Activated CD4-positive, CD25-positive, alpha-beta regulatory T cell treated with anti-CD3 and anti-CD28 coated beads, Interleukin-2, amount 50 U/mL, for 72 hours (primary cell): ENCODE measurements at places on chromosomes 6 and 20.

DNA sequence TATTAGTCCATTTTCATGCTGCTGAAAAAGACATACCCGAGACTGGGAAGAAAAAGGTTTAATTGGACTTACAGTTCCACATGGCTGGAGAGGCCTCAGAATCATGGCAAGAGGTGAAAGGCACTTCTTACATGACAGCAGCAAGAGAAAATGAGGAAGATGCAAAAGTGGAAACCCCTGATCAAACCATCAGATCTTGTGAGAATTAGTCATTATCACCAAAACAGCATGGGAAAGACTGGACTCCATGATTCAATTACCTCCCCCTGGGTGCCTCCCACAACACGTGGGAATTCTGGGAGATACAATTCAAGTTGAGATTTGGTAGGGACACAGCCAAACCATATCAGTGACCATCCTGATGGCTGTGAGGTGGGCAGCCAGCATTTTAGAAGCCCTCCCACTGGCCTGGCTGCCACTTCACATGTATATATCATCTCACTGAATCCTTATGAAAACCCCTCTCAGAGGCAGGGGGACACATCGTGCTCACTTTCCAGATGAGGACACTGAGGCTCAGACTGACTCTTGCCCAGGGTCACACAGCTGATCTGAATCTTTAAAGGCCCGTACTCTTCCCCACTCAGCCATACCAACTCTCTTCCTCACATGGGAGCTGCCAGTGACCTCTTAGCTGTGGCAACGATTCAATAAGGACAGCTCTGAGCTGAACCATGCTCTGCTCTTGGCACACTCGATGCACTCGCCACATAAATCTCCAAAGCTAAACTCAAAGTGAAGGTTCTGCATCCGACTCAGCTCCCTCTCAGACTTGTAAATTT is 25.7 kb downstream of the BMP7 start:
- no peak for DNase-seq

DNA sequence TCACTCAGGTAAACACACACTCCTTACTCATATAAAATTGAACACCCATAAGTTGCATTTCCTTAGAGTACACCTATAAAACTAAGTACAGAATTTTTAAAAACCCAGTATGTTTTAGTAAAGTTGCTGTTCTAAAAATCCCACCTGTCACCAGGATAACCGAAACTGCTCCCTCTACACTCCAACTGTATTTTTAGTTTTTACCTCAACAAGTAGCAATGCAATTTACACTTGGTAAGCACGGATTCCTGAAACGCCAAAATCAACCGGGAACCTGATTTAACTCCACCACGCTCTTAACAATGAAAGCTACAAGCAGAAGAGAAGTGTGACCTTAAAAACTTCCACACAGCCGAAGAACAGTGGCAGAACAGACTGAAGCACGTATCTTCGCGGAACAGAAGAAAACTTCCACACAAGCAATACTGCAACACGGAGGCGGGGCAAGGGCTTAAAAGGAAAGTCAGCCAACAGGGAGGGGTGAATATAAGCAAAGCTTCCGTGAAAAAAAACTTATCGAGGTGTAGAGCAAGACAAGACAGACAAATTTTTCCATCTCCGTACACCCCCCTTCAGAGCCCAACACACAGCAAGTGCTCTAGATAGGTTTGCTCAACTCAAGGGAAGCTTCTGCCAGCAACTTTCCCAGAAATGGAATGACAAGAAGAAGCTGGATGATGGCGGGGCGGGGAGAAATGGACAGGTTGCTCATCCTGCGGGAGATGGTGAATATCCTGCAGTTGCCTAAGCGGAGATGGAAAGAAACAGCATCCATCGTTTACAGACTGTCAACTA is 1.4 kb downstream of the STAU1 start:
- DNase-seq: peak; percentile 39

GRCh38 chr6:88629838-88630494 is 333.5 kb downstream of the RNGTT start:
- DNase-seq: no peak

GRCh38 chr6:112881828-112882780 is 535.0 kb downstream of the RFPL4B start:
- DNase-seq: no peak

- no peak for DNase-seq
These were observed 32.3 kb upstream of the LGSN start for GRCh38 chr6:63352069-63352543.

DNA sequence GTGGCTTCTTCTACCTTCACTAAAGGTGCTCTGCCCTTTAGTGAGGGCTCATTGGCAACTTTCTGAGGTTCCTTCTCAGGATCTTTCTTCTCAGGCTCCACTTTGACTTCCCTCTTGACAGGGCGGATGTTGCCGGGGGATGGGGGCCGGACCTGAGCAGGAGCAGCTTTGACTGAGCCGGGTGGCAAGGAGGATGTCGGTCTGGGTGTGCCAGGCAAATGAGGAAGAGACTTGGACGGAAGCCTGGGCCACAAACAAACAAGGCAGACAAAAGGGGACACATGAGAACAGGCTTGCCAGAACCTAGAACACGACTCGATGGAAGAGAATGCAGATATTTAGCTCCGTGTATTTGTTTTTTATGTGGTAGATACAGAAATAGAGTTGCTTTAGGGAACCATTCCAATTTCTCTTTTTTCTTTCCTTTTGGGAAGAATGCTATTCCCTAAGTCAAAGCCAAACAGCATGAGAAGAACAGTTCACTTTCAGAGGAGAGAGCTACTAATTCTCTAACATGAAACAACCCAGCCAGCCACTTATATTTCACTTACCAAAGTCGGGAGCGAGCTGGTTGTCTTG is 76.2 kb upstream of the BCLAF1 start:
- no peak for DNase-seq

DNA sequence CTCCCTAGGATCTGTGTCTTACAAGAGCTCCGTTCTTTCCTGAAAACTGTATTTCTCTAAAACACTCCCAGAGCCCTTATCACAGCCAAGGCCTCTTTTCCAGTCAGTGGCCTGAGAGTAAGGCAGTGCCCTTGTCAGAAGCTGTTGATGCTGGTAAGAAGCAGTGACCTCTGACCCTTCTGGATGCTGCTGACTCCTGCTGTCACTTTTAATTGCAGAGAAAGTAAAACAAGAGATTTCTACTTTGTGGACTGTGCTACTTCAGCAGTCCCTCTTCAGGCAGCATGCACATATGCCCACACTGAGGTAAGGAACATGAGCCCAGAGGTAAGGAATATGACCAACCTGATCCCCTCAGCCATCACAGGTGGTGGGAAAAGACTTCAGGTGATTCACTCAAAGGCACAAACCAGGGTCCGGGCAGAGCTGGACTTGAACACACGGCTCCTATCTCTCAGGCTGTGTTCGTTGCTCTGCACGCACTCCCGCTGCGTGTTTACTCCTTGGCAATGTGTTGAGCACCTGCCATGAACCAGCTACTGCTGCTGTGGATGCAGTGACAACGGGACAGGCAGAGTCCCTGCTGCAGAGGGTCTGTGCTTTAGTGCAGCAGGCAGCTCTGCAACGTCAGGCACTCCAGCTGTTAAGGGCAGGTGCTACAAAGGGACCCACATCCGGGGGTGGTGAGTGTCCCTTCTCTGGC is 201.9 kb upstream of the CST7 start:
- no peak for DNase-seq

- DNase-seq: no peak
These were observed 30.9 kb downstream of the ELOVL5 start for GRCh38 chr6:53317861-53318260.

DNA sequence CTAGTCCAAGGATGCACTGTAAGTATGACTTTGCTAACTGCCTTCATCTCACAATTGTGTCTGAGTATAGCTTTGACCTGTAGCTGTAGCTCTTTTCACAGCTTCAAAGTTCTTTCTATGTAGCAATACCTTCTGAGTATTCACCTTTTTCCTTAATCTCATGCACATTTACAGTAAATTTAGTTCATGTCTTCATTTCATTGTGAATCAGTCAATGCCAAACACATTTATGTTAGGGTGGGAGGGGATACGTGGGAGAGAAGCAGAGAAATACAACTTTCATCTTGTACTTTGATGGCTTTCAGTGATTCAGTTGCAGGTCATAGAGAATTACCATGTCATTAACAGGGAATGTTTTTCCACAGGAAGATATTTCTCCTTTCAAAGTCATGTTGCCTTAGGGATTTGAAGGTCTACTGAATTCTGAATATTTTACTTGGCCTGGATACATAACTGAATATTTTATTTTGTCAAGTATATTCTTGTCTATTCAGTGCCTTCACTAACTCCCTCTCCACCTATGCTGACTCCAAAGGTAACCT is 119.2 kb downstream of the TINAG start:
- no peak for DNase-seq

DNA sequence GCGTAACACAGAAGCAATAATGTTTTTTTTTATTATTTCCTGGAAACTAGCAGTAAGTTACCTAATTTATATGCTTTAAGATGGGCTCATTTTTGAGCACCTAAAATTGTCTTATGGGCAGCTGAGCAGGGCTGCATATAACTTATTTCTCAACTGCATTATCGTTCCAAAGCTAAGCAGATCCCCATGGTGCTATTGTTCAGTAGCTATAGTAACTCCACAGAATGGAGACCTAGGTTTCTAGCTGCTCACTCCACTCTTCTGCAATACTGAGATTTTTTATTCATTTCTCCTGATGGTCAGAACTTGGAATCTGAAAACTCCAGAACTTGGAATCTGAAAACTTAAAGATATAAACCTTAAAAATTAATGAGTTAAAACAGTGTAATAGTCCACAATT is 18.7 kb downstream of the CRISP1 start:
- no peak for DNase-seq

GRCh38 chr6:70592391-70593117 is 25.8 kb downstream of the SDHAF4 start:
- DNase-seq: no peak
